ENCODE measurements at places on chromosomes 7 and 10.

GRCh38 chr10:117450940-117451339 lies 75.7 kb upstream of the PDZD8 start:
- DNase-seq = no peak

DNA sequence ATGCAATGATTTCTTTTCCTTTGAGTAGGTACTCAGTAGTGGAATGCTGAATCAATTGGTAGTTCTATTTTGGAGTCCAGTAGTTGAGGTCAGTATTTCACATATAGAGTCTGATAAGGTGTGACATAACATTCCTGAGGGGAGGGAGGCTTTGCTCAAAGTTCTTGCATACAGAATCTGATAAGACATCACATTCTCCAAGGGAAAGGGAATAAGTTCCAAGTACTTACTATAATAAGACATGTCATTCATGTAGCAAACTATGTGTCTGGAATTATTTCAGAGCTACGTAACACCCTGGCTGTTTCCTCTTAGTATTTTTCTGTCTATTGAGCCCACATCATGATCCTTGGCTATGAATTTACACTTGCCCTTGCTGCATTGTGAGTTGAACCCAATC lies 74.3 kb upstream of the POM121L12 start:
- no peak for DNase-seq

DNA sequence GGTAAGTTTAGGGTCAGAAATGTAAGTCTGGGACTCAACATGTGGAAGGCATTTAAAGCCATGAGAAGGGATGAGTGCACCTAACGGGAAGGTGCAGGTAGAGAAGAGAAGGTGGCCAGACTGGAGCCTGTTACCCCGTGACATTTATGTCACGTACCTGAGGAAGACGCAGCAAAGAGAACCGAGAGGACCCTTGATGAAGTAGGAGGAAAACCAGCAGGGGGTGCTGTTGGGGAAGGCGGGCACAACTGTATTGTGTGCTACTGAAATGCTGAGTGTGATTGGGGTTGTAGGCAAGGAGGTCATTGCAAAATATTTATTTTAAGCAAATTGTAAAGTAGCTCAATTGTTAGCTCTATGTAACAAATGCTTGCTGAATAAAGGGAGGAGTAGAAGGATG lies 338.2 kb upstream of the PRKCQ start:
- peak; percentile 57 for DNase-seq

- no peak for DNase-seq
These were observed 163.6 kb downstream of the GNAT3 start for GRCh38 chr7:80348223-80348622.

DNA sequence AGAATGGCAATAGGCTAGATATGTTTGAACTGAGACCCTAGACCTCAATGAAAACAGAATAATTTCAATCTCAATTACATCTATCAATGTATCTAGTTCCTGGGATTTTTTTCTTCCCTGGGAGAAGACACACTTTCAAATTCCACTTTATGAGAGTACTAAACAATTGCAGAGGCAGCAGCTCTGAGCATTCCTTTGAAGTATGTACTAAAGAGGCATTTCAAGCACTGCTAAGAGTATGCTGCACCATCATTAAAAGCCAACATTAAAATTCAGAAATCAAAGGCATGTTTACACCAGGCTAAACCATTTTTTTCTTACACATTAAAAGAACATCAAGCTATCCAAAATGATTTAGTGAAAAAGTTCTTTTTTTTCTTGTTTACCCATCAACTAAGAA lies 297.9 kb upstream of the CACNA2D1 start:
- no peak for DNase-seq

GRCh38 chr7:135389971-135390370 lies 119.9 kb downstream of the CNOT4 start:
- no peak for DNase-seq

GRCh38 chr7:25861164-25861496 lies 290.9 kb upstream of the NFE2L3 start:
- DNase-seq = no peak

DNA sequence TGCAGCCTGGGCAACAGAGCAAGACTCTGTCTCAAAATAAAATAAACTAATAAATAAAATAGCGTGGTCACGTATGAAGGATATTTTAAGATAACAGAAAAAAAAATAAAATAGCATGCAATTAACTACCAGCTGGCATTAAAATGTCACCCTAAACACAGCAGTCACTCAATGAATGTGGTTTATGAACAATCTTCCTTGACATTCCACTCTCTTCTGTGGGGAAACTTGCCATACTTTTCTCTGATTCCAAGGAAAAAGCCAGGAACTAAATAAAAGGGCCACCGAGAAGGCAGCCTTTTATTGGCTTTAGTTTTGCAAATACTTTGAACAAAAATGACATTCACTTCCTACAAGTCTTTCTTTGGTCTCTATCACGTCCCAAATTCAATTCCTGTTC lies 266.6 kb downstream of the PARD3 start:
- DNase-seq = no peak

- no peak for DNase-seq
These were observed 46.8 kb downstream of the VIPR2 start for GRCh38 chr7:159097661-159098423.

DNA sequence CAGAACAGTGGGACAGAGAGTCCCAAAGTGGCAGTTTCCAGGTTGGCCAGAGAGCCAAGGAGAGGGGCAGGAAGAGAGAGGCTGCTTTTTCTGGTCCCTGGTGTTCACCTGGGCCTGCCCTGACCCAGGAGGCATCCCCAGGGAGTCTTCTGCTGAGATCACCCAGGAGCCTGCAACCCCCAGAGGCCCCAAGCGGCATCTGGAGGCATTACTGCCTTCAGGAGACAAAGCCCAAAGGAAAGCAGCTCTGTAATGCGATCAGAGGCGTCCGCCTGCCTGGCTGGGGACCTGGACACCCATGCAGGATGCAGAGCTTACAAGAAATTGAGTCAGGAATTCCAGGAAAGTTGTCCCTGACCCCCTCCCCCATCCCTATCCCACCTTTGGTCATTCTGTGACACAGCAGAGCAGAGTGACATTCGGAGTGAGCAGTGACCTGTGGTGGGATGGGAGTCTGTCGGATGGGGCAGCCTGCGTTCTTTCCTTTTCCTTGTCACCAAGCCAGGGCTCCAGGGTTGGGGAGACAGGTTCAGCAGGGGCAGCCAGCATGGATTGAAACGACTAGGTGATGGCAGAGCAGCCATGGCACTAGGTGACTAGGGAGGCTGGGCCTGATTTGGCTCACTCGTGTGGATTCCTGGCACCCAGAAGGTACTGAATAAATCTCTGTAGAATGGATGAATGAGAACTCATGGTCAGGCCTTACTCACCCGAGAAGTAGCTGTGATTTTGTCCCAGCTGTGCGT lies 10.4 kb downstream of the UNC5B start:
- DNase-seq = no peak

DNA sequence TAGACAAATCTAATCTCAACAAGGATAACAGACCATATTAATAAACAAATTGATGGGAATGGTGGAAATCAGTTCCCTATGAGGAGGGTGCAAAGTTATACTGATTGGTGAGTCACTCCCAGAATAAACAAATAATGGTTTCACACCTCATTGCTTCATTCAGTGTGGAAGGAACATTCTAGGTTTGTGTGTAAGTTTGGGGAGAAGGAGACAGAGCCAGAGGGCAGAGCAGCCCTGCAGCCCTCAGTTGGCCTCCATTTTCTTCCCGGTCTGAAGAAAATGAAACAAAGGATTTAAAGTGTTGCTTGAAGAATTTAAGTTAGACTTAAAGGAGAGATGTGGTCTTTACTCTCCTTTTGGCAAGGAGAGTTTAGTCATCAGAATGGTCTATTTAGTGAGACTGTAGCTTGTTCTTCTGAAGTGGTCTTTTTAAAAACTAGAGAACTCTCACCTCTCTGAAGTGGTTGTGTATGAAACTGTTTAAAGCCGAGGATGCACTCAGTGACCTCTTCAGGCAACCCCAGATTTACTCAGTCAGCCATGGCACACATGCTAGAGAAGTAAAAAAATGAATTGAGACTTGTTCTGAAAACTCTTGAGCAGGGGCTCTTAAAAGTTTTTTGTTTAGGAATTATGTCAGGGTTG lies 27.2 kb downstream of the IKZF1 start:
- DNase-seq = no peak

Measured in stimulated activated CD8-positive, alpha-beta memory T cell treated with anti-CD3 and anti-CD28 coated beads, Interleukin-12 subunit alpha, Interleukin-12 subunit beta, amount 100 ng/mL, for 1 hour (primary cell).